ENCODE measurements at places on chromosomes 1 and 21. TPM values are rescaled to one million over a fixed set of nuclear protein-coding genes. Genes with fewer than 3 reads are reported as not detected.

The PDZK1 gene
- 0.05 TPM for polyA plus RNA-seq

The TRPM2 gene
- polyA plus RNA-seq = 1.2 TPM

The CLIC6 gene
- polyA plus RNA-seq = 0.68 TPM

The KLHDC8A gene
- polyA plus RNA-seq = 5.5 TPM

The THEMIS2 gene
- 2.7 TPM for polyA plus RNA-seq

The CELA3B gene
- polyA plus RNA-seq = 1.1 TPM

The INSRR gene
- not detected for polyA plus RNA-seq

The ALX3 gene
- 0.06 TPM for polyA plus RNA-seq

The AP4B1 gene
- polyA plus RNA-seq = 12.9 TPM

The UQCRHL gene
- 2.0 TPM for polyA plus RNA-seq

The FYB2 gene
- polyA plus RNA-seq = 0.24 TPM

The S100A8 gene
- 44,360 TPM for polyA plus RNA-seq

The CR1 gene
- polyA plus RNA-seq = 0.06 TPM

All from esophagus (tissue), 2 donors.